ENCODE measurements at places on chromosomes 3 and 15. TPM values are rescaled to one million over a fixed set of nuclear protein-coding genes. Genes with fewer than 3 reads are reported as not detected.

KIF23 gene
- 32.4 TPM for total RNA-seq

DNA sequence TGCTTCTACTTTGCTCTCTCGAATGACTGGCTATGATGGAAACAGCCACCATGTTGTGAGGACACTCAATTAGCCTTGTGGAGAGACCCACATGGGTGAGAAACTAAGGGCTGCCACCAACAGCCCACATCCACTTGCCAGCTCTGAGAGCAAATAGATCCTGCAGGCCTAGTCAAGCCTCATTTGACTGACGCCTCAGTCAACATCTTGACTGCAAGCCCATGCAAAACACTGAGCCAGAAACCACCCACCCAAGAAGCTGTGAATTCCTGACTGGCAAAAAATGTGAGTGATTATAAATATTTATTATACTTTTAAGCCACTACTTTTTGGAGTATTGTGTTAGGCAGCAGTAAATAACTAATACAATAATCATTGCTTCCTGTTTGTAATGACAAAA is 58.4 kb downstream of the NOX5 start:
- H3K4me3 ChIP-seq: no peak overlapping the region
- H3K36me3 ChIP-seq: no peaks in the 10 kb centered on the region
- DNase-seq: no peak
- no peaks in the 10 kb centered on the region for H3K27me3 ChIP-seq

GRCh38 chr3:111531446-111531845 is 10.6 kb upstream of the CD96 start:
- H3K27me3 ChIP-seq: no peaks in the 10 kb centered on the region
- no peaks in the 10 kb centered on the region for H3K36me3 ChIP-seq
- H3K4me3 ChIP-seq: no peak overlapping the region
- no peak overlapping the region for H3K27ac ChIP-seq

DNA sequence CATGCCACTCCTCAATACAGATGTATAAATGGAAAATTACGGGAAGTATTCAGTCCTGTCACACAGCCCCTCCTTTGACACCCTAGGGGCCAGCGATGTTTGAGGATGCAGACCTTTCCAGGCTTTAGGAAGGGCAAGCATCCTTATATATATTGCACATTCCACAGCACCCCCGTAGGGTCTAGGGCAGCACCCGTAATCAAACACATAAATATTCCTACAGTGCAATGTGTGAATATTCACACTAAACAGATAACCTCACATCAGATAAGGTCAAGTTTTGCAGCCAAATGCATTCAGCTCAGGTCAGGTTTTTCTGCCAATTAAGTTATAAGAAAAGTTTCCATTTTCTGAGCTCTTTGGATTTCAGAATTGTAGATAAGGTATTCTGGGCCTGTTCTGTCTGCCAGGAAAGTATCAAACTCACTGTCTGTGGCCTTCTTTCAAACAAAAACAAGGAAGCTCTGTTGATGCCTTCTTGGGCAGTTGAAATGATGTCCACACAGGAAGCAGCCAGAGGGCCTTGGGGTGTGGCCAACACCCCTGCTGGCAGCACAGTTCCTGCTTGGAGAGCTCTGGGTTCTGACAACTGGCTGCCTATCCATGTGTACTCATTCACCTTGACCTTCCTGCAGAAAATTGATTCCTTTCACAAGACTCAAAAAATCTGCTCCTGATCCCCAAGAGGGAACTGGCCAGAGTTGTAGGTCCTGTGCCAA is 427.0 kb downstream of the NTRK3 start:
- H3K4me3 ChIP-seq: no peak overlapping the region
- no peaks in the 10 kb centered on the region for H3K36me3 ChIP-seq
- DNase-seq: no peak
- H3K27ac ChIP-seq: no peak overlapping the region
- peaks cover 8% of the 10 kb centered on the region for H3K4me1 ChIP-seq

RHOV gene
- total RNA-seq: not detected

USF3 gene
- 11.9 TPM for total RNA-seq

CYP11A1 gene
- not detected for total RNA-seq

ARHGAP31 gene
- 1.2 TPM for total RNA-seq

DNA sequence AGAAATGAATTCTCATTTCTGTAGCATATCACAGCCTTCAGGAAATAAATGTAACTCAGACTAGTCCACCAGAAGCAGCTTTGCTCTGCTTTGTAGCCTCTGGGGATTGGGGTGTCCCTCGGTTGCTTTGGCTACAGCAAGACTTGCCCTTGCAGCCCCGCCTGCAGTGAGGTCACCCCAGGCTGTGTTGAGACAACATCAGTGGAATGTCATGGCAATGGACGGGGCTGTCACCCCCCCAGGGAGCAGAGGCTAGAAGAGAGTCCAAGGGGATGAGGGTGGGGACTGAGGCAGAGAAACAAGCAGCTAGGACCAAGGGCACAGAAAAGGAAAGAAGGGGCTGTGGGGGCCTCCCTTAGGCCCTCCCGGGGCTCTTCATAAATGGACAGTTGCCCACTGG is 854 bp downstream of the CLEC3B start:
- no peaks in the 10 kb centered on the region for H3K27me3 ChIP-seq
- DNase-seq: no peak
- H3K4me1 ChIP-seq: peaks cover 11% of the 10 kb centered on the region
- H3K27ac ChIP-seq: no peak overlapping the region

ZNF502 gene
- total RNA-seq: not detected

ARID3B gene
- total RNA-seq: 17.7 TPM

HTR3E gene
- total RNA-seq: not detected

DNA sequence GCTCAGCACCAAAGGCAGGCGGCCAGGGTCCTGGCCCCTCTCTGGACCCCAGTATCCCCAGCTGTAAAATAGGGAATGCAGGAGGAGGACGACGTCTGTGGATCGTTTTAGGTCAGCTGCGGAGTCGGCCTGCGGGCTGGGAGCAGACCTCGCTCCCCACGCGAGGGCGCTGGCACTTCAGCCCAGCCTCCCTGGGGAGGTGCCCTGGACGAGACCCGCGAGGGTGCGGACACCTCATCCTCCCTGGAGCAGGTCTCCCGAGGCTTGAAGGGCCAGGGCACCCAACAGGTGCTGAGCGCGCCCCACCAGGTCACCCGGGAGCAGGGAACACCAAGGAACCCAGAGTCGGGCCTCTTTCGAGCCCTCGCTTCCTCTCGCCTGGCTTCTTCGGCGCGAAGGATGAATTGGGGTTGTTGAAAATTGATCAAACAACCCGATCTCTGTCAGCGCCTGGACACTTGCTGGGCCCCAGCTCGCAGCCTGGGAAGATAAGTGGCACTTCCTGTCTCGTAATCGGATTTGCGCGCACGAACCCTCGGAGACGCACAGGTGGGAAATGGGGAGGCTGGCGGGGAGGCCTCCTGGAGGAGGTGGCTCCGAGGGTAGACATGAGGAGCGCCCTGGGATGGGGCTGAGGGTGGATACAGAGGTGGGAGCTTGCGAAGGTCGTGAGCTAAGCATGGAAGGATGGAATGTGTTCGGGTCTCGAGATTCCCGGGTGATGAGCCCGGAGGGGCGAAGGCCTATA is 588 bp upstream of the VIPR1 start:
- H3K27ac ChIP-seq: no peak overlapping the region
- peaks cover 14% of the 10 kb centered on the region for H3K4me1 ChIP-seq
- peak overlapping the region; percentile 73 for H3K4me3 ChIP-seq
- peak; percentile 54 for DNase-seq
- H3K36me3 ChIP-seq: no peaks in the 10 kb centered on the region

TMC3 gene
- not detected for total RNA-seq

DNA sequence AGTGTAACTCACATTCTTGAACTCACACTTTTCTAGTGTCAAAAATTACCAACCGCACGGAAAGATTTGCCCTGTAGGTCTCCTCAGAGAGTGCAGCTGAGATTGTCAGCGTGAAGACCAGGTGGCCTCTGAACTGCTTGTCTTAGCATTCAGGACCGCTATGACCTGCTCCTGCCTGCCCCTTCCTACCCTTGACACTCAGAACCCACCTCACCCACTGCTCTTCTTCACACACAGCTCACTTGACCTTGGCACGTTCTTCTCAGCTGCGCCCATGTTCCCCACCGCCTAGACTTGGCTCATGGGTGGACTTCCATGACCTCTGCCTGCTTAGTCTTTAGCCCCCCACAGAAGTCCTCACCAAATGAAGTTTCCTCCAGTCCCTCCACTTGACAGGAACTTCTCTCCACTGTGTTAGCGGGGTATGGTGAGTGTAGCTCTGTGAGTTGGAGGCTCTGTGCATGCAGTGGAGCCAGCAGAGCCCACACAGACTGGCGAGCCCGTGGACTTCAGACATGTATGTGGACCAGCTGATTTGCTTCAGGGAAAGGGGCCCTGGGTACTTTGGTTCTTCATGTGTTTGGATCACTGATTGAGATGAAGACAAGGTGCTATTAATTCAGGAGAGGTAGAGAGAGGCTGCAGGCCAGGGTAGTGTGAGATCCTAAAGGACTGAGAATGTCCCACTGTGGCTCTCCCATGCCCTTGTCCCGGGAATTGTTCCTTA is 221.3 kb downstream of the OPA1 start:
- H3K27me3 ChIP-seq: no peaks in the 10 kb centered on the region
- H3K4me3 ChIP-seq: no peak overlapping the region
- peaks cover 30% of the 10 kb centered on the region for H3K4me1 ChIP-seq
- no peak overlapping the region for H3K27ac ChIP-seq

DNA sequence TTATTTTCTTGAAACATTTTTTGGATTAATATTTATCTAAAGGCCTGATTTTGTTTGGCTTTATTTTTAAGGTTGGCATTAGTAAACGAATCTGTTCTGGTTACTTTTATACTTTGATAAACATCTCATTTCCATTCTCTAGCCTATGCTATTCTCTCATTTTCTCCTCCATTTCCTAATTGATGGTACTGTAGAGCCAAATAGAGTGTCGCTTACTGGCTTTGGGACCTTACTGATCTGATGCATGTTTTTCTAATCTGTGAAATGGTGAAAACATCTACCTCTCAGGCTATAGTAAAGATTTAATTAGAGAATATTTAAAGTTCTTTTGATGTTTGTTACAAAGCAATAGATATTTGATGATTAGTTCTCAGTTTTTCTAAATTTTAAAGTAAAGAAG is 1.6 kb downstream of the LNP1 start:
- no peaks in the 10 kb centered on the region for H3K27me3 ChIP-seq
- peaks cover 12% of the 10 kb centered on the region for H3K36me3 ChIP-seq
- peak overlapping the region; percentile 72 for H3K27ac ChIP-seq
- no peak for DNase-seq
- peak overlapping the region; percentile 96 for H3K4me3 ChIP-seq

GRCh38 chr15:64975390-64975789 is 14.3 kb downstream of the SPG21 start:
- peaks cover 32% of the 10 kb centered on the region for H3K36me3 ChIP-seq
- H3K4me3 ChIP-seq: no peak overlapping the region
- H3K27me3 ChIP-seq: no peaks in the 10 kb centered on the region
- H3K27ac ChIP-seq: no peak overlapping the region
- peaks cover 6% of the 10 kb centered on the region for H3K4me1 ChIP-seq

GRCh38 chr3:56837196-56837955 is 35.6 kb upstream of the ARHGEF3 start:
- H3K27ac ChIP-seq: no peak overlapping the region
- no peak for DNase-seq
- no peaks in the 10 kb centered on the region for H3K27me3 ChIP-seq
- peaks cover 4% of the 10 kb centered on the region for H3K4me1 ChIP-seq
- no peak overlapping the region for H3K4me3 ChIP-seq

GRCh38 chr3:168427156-168427555 is 331.4 kb upstream of the GOLIM4 start:
- H3K27me3 ChIP-seq: no peaks in the 10 kb centered on the region
- no peak overlapping the region for H3K4me3 ChIP-seq
- no peak for DNase-seq
- no peaks in the 10 kb centered on the region for H3K4me1 ChIP-seq
- no peaks in the 10 kb centered on the region for H3K36me3 ChIP-seq
- no peak overlapping the region for H3K27ac ChIP-seq

GRCh38 chr15:69087366-69087976 is 73.0 kb upstream of the GLCE start:
- no peaks in the 10 kb centered on the region for H3K4me1 ChIP-seq
- H3K4me3 ChIP-seq: no peak overlapping the region
- H3K27me3 ChIP-seq: no peaks in the 10 kb centered on the region

DNA sequence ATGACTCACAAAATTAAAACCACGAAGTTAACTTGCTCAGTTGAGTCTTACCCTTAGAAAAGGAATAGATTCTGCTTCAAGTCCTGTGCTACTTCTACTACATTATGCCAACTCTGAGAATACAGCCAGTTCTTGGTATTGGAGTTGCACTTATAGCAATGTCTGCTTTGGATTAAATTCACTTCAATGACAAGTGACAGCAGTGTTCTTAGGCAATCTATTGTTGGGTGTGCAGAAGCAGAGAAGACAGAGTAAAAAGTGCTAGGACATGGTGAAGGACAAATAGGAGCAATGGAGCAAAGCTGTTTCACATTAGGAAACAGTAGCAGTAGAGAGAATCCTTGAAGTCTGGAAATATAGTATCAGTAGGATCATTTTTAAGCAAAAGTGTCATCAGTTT is 713.1 kb downstream of the SI start:
- H3K27me3 ChIP-seq: no peaks in the 10 kb centered on the region
- H3K27ac ChIP-seq: no peak overlapping the region
- H3K4me1 ChIP-seq: no peaks in the 10 kb centered on the region
- DNase-seq: no peak

GRCh38 chr3:112767177-112767576 is 79.5 kb downstream of the CD200R1L start:
- DNase-seq: no peak
- no peak overlapping the region for H3K27ac ChIP-seq
- H3K27me3 ChIP-seq: no peaks in the 10 kb centered on the region
- no peak overlapping the region for H3K4me3 ChIP-seq

TRH gene
- not detected for total RNA-seq

- no peak overlapping the region for H3K4me3 ChIP-seq
- peaks cover 5% of the 10 kb centered on the region for H3K36me3 ChIP-seq
- no peaks in the 10 kb centered on the region for H3K27me3 ChIP-seq
- no peaks in the 10 kb centered on the region for H3K4me1 ChIP-seq
- peak overlapping the region; percentile 53 for H3K27ac ChIP-seq
These were observed 21.9 kb downstream of the CDV3 start for GRCh38 chr3:133595341-133595740.

GOLGA8B gene
- 186 TPM for total RNA-seq

TUSC7 gene
- total RNA-seq: not detected

GRCh38 chr15:34271493-34271892 is 46.7 kb downstream of the EMC4 start:
- no peak for DNase-seq
- H3K36me3 ChIP-seq: no peaks in the 10 kb centered on the region
- H3K27me3 ChIP-seq: no peaks in the 10 kb centered on the region
- no peaks in the 10 kb centered on the region for H3K4me1 ChIP-seq
- H3K27ac ChIP-seq: no peak overlapping the region

- no peaks in the 10 kb centered on the region for H3K36me3 ChIP-seq
- DNase-seq: no peak
- peaks cover 3% of the 10 kb centered on the region for H3K4me1 ChIP-seq
These were observed 70.2 kb downstream of the APBA2 start for GRCh38 chr15:28955993-28956421.

TRPC1 gene
- 0.14 TPM for total RNA-seq

ITIH4 gene
- total RNA-seq: 11.1 TPM

DNA sequence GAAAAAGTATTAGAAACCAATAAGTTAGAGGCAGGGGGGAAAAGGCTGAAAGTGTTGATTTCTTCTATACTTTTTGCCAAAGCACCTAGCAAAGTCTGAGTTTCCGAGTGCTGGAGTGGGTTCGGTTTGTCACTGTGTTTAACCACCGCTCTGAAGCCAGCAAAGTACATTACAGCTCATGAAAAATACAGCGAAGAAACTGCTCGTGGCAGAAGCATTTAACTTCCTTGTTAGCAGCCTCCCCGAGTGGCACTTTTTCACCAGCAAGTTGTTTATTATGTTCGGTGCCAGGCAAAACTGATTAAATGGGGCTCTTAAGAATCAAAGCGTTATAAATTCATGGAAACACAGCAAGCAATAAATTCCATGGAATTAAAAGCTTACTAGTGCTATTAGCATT is 313.6 kb downstream of the FOXP1 start:
- H3K4me1 ChIP-seq: peaks cover 100% of the 10 kb centered on the region
- no peaks in the 10 kb centered on the region for H3K27me3 ChIP-seq
- DNase-seq: no peak
- H3K4me3 ChIP-seq: no peak overlapping the region
- H3K27ac ChIP-seq: peak overlapping the region; percentile 61

NAALADL2 gene
- 0.29 TPM for total RNA-seq

RNU5B-1 gene
- not detected for total RNA-seq
